OCI-LY7 (cell line): ENCODE measurements at places on chromosomes 16 and 17.

DNA sequence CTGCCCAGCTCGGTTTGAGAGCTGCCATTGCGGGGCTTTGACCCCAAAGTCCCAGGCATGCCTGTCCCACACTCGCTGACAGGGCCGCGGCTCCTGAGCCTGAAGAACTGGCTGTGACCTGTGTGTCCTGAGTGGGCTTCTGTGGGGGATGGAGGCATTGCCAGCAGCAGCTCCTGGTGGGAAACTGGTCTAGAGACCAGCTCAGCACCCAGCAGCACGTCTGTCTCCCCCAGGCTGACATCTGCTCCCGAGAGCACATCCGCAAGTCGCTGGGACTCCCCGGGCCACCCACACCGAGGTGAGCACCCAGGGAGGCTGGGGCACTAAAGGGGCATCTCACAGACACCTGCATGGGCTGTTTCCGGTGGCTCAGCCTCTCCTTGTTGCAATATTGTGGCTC, 13.4 kb downstream of the ENDOV start:
- DNase-seq, result no peak

DNA sequence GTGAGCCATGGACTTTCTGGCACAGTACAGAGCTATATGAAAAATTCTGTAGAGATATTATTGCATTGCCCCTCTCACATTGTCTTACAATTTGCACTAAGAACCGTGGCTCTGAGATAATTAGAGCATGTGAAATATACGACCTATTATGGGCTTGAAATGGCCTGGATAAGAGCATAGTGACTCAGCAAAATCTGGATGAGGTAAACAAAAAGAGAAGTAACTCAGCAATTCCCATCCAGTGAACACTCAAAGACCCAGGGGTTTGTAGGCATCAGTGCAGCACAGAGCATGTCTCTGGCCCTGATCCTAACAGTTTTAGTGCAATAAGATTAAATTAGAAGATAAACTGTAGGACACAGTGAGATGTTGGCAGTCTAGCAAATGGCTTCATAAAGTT, 317.2 kb upstream of the MYOCD start:
- no peak for DNase-seq

- peak; percentile 11 for DNase-seq
Measured at GRCh38 chr17:4834681-4835020, 1.5 kb downstream of the MINK1 start.

DNA sequence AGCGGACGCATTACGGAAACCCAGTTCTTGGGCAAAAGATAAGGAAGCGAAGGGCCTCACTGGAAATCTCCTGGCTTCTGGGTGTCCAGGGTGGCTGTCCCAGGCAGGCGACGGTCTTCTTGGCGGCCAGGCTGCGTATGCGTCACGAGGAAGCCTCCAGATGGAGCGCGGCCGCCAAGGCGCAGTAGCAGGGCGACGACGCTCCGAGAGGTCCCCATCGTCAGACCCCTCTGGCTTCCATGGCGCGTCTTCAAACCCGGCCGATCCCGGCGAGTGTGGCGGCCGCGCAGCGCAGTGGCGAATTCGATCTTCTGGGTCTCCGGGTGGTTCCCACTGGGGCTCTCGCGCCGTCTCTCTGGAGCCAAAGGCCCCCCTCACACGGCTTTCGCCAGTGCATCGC, 13.8 kb upstream of the ANKRD40CL start:
- DNase-seq, result no peak

GRCh38 chr17:75059369-75060345, 12.6 kb downstream of the KCTD2 start:
- DNase-seq, result peak; percentile 42

- DNase-seq, result no peak
Measured at GRCh38 chr17:40027614-40028012, 12.4 kb downstream of the CSF3 start.

DNA sequence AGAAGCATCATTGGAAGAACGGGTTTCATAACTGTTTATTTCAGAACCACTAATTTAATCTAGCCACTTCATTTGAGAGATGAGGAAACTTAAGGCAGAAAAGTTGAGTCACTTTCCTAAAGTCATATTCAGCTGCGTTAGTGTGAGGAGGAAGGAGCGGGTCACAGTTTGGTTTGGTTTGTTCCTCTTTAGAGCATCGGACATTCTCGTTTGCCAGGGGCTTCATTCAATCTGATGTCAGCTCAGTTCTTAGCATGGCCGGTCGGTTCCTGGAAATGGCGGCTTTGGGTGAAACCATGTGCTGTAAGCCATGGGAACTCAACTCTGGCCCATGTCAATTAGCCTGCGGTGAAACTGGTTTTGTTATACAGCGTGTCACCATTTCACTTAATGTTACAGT, 186.5 kb downstream of the LGALS9B start:
- no peak for DNase-seq

- no peak for DNase-seq
Measured at GRCh38 chr16:57870753-57871454, 68.6 kb upstream of the KIFC3 start.

DNA sequence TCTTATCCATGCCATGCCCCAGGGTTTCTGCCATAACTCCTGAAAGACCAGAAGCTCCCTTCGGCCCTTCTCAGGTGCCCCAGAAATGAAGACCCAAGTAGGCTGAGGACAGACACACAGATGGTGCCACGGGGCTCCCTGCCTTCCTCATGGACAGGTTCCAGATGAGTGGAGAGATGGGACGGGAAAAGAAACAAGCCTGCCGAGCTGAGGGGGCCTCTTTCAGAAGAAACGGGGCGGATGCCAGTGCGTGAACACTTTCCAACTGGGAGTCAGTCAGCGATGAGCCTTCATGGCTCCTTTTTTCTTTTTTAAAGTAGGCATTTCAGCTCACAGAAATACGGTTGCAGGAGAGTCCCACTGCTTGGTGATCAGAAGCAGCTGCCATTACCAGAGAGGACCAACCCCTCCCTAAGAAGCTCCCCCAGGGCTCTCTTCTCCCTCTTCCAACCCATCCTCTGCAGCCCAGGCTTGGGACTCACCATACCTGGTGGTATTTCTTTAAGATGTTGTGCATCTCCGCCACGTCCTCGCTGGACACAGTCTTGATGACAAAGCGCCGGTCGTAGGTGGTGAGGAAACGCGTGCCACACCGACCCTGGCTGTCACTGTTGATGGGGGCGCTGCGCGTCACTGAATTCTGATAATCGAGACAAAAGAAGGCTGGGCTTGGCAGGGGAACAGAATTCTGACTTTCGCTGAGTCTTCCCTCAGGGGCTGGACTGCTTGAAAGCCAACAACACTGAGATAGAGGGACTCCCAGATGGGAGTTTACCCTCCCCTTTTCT, 19.2 kb downstream of the PIP4K2B start:
- no peak for DNase-seq
